ENCODE measurements at places on chromosomes 12 and 14.

DNA sequence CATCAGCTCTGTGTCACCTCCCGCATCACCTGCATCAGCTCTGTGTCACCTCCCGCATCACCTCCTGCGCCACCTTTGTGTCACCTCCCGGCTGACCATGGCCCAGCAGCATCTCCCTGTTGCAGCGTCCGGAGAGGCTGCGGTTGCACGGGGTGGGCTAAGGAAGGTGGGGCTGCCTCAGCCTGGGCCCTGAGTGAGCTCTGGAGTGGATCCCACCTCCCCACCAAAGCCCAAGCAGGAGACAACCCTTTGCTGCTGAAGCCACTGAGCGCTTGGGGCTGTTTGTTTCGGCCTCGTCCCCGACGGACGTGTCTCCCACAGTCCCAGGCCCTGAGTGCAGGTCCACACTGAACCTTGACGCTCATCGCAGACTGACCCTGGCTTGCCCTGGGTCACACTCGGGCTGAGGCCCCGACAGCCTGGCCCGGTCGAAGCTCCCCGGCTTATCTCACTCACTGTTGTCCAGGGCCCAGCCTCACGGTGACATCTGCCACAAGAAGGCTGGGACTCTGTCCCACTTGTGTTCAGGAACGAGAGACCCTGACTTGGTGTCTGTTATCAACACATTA, 12.2 kb downstream of the TMEM121 start:
- no peak for DNase-seq

DNA sequence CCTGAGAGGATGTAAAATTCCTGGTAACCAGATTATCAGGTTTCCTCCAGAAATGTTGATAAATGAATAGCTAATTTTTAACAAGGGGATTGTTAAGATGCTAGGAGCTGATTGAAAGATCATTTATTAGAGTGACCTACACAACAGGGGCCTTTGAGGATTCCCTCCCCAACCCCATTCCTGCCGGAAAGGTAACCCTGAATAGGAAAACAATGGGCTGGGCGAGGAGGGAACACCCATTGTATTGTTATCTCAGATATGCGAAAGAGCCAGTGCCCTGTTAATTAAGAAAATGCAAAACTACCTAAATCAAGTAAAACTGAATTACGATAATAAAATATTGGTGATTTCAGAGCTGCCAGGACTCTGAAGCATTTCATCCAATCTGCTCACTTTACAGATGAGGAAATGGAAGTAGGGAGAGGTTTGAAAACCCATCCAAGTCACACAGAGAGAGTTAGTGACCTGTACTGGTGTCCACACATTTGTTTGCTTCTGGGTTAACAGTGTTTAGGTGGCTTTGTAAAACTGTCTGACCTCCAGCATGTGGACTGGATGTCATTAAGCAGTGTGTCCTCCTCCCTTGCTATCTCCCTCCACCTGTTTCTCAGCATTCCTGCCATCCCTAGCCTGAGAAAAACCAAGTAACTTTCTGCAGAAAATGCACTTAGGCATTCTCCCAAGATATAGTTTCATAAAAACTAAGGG, 214.8 kb downstream of the TTC6 start:
- no peak for DNase-seq

- no peak for DNase-seq
Measured at GRCh38 chr14:69241577-69241976, 18.4 kb upstream of the GALNT16 start.

- no peak for DNase-seq
Measured at GRCh38 chr12:98998697-98999299, 353.7 kb downstream of the APAF1 start.

DNA sequence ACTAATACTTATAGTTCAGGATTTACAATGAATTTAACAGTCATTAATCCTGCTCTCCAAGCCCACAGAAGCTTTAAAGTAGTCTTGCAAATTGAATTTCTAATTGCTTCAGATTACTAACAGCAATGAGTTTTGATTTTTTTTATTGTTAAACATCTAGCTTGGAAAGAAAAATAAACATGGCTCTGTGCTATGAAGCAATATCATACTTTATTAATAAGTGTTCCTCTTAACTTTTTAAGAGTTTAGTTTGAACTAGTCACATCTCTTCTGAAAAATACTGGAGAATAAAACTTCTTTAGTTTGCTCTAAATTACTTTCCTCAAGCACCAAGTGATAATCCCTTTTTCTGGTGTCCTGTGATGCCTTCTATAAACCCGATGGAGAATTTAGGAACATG, 250.2 kb downstream of the TRHDE start:
- no peak for DNase-seq

DNA sequence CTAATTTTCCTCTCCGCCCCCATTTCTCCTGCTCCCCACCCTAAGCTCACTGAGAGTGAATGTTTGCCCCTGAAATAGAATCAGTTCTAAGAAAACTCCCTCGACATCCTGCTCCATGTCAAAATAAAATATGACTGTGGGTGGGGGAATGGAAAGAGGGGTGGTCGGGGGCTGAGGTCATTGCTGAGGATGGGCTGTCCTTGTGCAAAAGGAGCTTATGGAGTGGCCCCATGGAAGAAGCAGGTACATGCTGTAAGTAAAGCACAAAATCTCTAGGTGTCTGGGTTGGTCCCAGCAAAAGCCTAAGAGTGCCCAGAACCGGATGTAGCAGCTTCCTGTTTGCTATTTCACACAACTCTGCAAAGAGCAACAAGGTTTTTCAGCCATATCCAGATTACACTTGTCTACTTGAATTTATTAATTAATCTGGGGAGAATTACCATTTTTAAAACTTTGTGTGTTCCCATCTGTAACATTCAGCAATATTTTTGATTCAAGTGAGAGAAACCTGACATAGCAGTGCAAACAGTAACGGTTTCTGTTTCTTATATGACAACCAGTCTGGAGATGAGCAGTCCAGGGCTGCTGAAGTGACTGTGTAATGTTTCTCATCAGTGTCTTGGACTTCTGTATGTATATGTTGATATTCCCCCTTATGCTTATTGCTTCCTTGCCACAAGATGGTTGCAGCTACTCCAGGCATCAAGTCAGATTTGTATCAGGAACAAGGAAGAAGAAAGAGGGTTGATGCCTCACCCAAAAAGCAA, 40.4 kb upstream of the GZMB start:
- no peak for DNase-seq

- DNase-seq, result no peak
Measured at GRCh38 chr14:90058876-90059458, 2.8 kb upstream of the KCNK13 start.

GRCh38 chr12:442235-442884, 17.4 kb upstream of the B4GALNT3 start:
- DNase-seq, result peak; percentile 51

DNA sequence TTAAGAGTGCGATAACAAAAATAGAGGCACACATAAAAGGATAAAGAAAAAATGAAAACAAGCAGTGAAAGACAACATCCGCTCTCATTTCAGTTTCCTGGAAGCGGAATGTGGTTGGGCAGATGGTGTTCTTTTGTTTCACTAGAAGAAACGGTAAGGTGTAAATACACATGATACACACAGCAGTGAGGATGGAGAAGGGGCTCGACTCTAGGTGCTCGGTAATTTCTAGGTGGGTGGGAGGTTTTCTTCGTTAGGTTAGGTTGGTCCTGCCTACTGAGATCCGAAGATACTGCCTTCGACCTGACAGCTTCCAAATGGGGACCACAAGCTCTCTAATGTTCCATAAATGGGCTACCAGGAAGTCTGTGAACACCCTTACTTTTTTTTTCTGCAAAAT, 1082.5 kb downstream of the BCL11B start:
- no peak for DNase-seq

- DNase-seq, result no peak
Measured at GRCh38 chr14:65588426-65589140, 176.1 kb downstream of the FUT8 start.

Measured in left lobe of liver (tissue), 2 donors.